ENCODE measurements at places on chromosomes 1 and 21. TPM values are rescaled to one million over a fixed set of nuclear protein-coding genes. Genes with fewer than 3 reads are reported as not detected.

Gene LRRC8C
- total RNA-seq: 27.0 TPM

Gene SEC16B
- not detected for total RNA-seq

- DNase-seq: no peak
These were observed 163.9 kb downstream of the GABPA start for GRCh38 chr21:25898671-25899070.

Gene BRINP2
- total RNA-seq: not detected

Gene DMRTA2
- not detected for total RNA-seq

DNA sequence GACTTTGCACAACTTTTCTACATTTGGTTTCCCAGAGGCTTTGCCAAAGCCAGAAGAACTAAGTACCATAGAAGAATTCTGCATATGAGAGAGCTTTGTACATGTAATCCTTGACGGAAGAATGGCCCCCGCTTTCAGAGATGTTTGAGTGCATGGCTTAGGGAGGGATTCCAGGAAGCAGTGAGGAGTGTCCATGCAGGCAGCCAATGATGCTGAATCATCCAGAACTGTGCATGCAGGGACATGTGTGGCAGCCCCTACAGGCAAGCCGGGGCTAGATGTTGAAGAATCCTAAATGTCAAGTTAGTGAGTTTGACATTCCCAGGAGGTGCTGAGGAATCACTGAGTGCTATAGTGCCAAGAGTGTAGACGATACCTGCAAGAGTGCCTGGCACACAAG, 9.9 kb upstream of the HAO2 start:
- DNase-seq: no peak

DNA sequence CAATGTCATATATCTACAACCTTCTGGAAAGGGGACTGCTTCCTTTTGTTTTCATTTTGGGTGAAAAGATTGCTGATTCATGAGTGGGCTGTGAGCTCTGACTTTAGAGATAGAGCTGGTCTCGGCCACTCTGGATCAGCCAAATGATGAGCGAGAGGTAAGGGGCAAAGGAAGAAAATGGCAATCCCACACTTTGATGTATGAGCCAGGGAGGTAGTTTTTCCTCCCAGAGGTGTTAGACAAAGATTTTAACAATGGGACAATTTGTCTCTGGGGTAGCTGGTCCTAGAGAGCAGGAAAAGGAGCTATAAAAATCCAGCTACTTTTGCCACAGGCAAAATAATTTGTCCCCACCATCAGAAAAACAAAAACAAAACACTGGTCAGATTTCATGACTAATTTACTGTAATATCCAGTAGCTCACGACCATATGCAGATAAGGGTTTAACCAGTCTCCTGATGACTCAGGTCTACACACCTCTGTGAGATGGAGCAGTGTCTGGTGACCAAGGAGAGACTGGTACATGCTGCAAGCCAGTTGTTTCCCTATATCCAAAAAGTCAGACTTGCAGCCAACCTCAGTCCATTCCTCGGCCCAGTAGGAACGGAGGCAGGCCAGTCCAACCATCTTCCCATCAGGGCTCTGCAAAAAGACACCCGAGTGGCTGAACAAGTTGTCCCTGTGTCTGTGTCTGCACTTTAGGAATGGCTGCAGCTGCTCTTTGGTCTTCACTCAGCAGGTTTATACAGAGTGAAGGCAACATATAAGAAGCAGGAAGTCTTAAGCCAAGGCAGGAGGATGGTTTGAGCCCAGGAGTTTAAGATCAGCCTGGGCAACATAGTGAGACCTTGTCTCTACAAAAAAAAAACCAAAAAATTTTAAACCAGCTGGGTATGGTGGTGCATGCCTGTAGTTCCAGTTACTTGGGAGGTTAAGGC, 29.2 kb downstream of the DNASE2B start:
- DNase-seq: no peak

DNA sequence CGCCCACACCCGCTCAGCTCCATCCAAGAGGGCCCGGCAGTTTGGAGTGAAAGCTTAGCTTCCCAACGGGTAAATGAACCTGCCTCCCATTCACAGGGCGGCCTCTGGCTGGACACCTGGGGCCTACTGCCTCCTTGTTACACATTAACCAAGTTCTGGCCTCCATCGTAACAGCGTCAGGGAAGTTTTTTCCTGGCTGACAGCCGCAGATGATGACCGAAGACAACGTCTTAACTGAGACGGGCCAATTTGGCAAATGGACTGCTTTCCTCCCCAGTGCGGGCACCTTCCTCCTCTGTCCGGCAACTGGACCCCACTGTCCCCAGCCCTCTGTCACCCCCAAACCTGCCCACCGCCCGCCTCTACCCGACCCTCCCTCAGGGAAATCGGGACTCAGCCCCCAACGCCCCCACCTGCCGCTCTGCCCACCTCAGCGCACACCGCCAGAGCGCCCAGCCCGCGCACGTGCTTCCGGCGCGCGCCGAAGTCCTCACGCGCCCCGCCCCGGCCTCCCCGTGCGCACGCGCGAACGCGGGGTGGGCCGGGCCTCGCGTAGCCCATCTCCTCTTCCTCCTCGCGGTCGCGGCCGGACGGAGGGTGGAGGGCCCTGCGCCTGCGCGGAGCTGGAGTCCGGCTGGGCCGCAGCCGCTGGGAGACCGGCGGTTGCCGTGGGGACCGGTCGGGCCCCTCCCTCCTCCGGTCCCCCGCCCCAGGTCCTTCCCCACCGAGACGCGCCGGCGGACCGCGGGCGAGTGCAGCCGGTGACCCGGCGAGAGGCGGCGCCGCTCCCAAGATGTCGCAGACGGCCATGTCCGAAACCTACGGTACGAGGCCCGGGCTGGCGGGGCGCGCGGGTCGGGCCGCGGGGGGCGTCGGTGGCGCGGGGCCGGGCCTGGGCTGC, at the start of gene RAB4A:
TSS of gene RAB4A (plus strand) at position 565 of the 901 bp plus-strand sequence. CDS start at position 794, 229 bp downstream.
- peak; percentile 80 for DNase-seq

Gene PRKAA2
- 0.08 TPM for total RNA-seq

Gene DMAP1
- 60.9 TPM for total RNA-seq

Gene TTC24
- total RNA-seq: 4.5 TPM

GRCh38 chr21:42097274-42097673, 26.2 kb downstream of the UMODL1 start:
- no peak for DNase-seq

Gene TRIM45
- total RNA-seq: 0.29 TPM

DNA sequence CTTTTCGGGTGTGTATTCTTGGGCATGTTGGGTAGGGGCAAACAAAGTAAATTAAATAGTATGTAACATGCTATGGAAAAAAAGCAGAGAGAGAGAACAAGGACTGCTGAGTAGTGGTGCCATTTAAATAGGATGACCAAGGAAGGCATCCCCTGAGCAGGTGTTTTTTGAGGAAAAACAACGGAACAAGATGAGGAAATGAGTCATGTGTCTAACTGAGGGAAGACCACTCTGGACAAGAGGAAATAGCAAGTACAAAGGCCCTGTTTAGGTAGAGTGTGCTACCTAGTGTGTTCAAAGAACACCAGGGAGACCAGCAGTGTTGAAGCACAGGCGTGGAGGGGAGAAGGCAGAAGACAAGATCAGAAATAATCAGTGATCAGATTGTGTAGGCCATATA, 20.1 kb upstream of the GUCA2A start:
- DNase-seq: no peak

DNA sequence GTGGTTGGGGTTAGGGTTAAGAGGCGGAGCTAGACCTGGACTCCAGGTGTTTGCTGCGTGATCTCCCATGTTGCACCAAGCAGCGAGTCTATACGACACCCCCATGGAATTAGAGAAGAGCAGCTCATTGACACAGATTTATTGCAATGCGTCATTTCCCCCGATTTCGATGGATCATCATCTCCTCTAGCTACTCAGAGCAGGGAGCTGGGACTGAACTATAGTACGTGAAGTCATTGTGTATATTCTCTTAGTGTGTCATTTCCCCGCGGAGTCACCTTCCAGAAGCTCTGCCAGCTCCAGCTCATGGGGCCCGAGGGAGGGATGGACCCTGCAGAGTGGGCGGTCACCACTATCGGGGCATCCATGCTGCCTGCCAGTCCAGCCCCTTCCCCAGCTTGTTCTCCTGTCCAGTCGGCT, 7.5 kb upstream of the C2CD2 start:
- no peak for DNase-seq

GRCh38 chr1:146020058-146021049, 1.2 kb downstream of the HJV start:
- no peak for DNase-seq

DNA sequence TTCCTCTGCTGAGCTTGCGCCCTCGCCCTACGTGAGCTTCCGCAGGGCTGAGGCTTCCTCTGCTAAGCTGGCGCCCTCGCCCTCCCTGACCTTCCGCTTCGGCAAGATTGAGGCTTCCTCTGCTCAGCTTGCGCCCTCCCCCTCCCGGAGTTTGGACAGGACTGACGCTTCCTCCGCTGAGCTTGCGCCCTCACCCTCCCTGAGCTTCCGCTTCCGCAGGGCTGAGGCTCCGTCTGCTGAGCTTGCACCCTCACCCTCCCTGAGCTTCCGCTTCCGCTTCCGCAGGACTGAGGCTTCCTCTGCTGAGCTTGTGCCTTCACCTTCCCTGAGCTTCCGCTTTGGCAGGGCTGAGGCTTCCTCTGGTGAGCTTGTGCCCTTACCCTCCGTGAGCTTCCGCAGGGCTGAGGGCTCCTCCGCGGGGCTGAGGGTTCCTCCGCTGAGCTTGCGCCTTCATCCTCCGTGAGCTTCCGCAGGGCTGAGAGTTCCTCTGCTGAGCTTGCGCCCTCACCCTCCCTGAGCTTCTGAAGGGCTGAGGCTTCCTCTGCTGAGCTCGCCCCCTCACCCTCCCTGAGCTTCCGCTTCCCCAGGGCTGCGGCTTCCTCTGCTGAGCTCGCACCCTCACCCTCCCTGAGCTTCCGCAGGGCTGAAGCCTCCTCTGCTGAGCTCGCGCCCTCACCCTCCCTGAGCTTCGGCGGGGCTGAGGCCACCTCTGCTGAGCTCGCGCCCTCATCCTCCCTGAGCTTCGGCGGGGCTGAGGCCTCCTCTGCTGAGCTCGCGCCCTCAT, 753.6 kb upstream of the TPTE start:
- no peak for DNase-seq

DNA sequence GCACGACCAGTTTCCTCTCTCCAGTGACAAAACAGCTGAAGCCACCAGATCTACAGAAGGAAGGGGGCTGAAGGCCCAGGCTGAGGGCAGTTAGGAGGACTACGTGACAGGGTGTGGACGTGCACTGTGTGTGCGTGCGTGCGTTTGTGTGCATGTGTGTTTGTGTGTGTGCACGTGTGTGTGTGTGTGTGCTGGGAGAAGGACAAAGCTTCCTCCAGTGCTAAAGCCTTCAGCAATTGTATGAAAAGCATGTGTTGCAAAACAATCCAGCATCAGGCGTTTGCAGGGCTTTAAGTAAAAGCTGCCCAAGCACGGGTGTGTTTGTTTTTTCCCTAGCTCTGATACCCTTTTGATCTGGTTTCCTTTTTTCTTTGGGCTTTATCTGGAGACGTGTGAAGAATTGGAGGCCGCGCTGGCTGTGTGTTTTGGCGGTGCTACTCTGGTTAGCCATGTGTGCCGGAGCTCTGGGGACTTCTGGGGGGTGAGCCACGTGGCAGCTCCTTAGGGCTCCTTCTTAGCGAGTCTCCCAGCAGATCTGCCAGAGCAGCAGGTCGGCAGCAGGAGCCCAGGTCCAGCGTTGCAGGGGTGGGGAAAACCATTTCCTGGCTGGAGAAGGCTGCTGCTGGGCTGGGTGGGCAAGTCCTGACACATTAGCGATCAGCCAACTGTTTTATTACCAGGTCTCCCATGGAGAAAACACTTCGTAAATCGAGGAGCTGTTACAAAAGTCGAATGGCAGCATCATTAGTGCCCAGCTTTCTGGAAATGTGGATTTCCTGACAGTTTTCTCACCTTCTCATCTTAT, 73.4 kb downstream of the UCK2 start:
- DNase-seq: no peak

- DNase-seq: no peak
These were observed 230.4 kb downstream of the SLC35F3 start for GRCh38 chr1:234134878-234135277.

- no peak for DNase-seq
These were observed 34.1 kb downstream of the ABL2 start for GRCh38 chr1:179195376-179195775.

DNA sequence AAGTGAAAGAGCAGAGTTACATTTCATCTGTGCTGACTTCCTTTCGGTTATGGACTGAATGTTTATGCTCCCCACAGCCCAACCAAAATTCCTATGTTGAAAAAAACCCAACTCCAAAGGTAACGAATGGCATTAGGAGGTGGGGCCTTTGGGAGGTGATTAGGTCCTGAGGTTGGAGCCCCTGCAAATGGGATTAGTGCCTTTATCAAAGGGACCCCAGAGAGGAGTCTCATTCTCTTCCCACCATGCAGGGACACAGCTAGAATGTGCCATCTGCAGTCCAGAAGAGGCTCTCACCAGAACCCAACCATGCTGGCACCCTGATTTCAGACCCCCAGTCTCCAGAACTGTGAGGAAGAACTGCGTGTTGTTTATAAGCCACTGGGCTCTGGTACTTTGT, 199.3 kb downstream of the TOMM20 start:
- DNase-seq: no peak

GRCh38 chr1:78464449-78464891, 26.3 kb upstream of the PTGFR start:
- DNase-seq: no peak

DNA sequence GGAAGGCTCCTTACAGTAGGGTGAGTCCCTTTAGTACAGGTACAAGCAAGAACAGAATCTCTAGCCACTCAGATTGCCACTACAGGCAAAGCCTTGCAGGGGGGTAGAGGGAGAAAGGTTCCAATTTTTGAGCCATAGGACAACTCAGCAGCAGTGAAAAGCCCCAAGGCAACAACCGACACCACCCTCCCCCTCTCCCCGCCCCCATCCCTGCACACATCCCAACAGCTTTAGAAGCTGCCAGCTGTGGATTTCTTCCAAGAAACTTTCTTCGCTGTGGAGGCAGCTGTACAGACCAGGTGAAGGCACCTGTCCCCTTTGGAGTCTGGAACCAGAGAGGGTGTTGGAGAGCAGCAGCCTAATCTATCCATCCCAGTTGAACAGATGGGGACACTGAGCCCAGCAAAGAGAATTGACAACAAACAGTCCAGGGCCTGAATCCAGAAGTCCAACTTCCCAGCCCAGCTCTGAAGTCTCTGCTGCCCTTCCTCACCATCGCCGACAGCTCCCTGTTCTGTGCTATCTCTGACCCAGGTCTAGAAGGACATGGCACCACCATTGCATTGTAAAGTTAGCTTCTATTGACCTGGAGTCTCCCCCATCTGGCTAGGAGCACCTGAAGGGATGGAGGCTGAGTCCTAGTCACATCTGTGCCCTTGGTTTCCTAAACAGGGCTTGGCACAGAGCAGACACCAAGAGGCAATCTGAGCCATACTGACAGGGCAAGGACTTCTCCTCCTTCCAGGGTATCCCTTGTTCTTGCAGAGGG, 2.2 kb downstream of the TENT5B start:
- no peak for DNase-seq

All from activated naive CD4-positive, alpha-beta T cell treated with anti-CD3 and anti-CD28 coated beads, Interleukin-2, amount 50 U/mL, for 72 hours (primary cell).